Stimulated activated CD8-positive, alpha-beta memory T cell treated with anti-CD3 and anti-CD28 coated beads, Interleukin-7, amount 100 ng/mL, for 24 hours (primary cell): ENCODE measurements at places on chromosomes 1 and 21.

GRCh38 chr1:205510308-205510950 lies 6.0 kb downstream of the CDK18 start:
- DNase-seq, result no peak

DNA sequence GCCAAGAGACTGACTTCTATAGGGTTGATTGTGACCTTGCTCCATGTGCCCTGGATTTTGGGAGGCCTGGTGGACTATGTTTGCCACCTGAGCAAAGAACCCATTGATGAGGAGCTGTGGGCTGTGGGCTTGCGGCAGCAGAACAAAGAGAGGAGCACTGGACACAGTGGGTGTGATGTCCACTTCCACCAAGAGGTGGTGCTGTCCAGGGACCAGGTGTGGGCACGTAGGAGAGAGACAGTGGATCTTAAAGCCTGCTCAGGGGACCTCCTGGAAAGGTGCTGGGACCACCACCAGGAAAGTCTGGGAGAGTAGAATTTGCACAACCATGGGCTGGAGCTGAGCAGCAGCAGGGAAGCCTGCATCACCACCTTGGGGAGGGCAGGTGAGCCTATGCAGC lies 106.7 kb upstream of the ETS2 start:
- DNase-seq, result no peak

DNA sequence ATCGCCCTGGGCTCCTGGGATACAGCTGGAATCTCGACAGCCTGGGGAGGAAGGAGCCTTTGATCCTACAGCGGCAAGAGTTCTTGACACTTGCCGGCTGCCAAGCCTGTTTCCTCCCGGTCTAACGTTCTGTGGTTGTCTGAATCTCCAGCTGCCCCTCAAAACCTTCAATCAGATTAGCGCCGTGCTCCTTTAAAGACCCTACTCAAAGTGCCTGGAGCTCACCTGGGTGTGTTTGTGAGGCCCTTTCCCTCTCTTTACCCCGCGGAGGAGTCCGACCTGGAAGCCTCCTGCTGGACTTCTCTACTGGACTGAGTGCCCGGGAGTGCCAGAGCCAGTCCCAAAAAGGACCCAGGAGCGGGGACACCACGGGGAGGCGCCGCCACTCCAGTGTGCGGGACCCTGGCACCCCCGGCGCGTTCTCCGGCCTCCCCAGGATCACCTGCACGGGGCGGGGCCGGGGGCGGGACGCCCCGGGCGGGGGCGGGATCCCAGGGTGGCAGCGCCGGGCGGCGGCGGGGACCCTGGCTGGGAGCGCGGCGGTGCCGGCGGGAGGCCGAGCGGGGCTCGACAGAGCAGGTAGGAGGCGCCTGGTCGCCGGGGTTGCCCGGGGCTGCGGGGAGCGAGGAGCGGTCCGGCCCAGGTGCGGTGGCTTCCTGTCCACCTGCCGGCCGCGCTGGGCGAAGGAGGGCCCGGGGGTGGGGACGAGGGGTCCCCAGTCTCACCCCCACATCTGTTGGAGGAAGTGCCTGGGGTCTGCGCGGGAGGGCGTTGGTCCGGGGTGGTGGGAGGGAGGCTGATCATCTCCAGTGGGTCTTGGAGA lies at the start of gene NCMAP:
Gene NCMAP, plus strand, starts transcription at position 497 of the 823 bp plus-strand sequence. CDS start 39,344 bp downstream, outside the sequence.
- DNase-seq, result no peak

GRCh38 chr1:4053774-4054173 lies 153.7 kb upstream of the C1orf174 start:
- DNase-seq, result no peak

- no peak for DNase-seq
Observed at GRCh38 chr1:182337736-182338571, 53.6 kb downstream of the GLUL start.

GRCh38 chr1:17118706-17119075 lies 560 bp downstream of the PADI2 start:
- DNase-seq, result no peak

DNA sequence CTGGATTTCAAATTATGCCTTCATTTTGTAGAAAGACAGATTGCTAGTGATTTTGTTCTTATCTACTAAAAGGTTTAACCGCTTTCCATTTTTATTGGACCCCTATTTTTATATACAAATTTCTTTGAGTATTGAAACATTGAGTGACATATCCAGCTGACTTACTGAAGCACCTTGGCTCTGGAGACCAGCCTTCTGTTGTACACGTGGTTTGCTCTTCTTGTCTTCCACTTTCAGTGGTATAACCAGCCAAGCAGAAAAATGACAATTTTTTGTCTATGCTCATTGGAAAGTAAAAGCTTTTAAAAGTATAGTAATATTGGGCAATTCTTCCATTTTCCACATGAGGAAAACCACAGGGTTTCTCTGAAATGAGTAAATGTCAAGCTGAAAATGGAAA lies 4.4 kb downstream of the F13B start:
- no peak for DNase-seq

- DNase-seq, result no peak
Observed at GRCh38 chr1:228317411-228317828, 89.2 kb downstream of the TRIM11 start.

- no peak for DNase-seq
Observed at GRCh38 chr1:145985502-145986439, 10.6 kb downstream of the TXNIP start.

GRCh38 chr1:224205438-224205840 lies 22.4 kb downstream of the DEGS1 start:
- no peak for DNase-seq

DNA sequence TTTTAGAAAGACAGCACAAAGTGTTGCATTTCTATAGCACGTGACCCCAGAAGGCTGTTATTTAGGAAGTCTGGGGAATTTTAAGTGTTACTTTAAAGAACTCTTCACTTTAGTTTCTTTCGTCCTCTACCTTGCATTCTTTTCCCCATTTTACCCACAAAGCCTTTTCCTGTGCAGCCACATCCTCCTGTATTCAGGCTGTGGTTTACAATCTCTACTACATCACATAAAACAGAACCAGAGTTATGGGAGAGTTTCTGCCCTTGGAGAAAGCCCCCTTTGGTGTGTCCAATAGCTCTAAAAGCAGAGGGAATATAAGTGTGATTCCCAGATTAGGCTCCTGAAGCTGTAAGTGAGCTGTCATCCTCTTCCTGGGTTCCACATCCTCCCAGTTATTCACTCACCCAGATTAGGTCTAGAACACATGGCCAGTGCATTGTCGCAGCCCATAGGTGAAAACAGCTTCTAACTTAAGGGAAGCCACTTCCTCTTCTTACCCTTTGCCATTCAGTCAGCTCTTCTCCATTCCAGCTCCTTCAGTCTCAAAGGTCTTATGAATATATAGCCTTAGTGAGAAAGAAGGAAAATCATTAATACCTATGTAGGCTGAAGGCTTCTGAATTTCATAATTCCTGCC lies 171.1 kb downstream of the PIGK start:
- DNase-seq, result no peak

DNA sequence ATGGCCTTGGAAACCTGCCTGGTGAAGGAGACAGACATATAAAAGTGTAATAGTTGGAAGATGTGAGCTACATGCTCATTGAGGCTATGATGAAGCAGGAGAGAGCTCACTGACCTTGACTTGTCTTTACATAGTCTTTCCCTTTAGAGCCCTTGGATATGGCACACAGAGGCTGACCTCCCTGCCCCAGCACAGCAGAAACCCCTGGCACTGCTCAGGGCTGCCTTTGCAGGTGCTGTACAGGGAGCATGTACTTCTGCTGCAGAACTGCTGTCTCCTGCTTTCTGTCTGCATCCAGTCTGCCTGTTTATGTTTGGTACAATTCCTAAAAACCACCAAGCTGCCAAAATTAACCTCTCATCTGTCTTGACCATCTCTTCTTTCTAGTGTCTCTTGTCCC lies 80.5 kb downstream of the C1orf21 start:
- DNase-seq, result no peak

DNA sequence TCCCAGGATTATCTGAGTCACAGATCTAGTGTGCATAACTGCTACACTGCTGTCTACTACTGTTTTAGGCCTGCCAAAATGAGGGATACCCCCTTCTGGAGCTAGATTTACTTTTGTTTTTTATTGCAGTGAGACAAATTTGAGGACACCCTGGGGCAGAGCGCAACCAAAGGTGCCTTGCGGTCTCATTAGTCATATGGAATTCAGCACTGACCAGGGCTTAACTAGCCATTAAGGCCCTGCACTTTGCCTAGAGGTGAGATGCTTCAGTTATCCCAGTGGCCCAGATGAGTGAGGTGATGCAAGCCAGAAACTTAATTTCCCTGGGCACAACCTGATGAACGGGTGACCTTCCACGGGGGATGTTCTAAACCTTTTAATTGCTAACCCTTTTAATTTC lies 998 bp upstream of the SPAG17 start:
- DNase-seq, result no peak

DNA sequence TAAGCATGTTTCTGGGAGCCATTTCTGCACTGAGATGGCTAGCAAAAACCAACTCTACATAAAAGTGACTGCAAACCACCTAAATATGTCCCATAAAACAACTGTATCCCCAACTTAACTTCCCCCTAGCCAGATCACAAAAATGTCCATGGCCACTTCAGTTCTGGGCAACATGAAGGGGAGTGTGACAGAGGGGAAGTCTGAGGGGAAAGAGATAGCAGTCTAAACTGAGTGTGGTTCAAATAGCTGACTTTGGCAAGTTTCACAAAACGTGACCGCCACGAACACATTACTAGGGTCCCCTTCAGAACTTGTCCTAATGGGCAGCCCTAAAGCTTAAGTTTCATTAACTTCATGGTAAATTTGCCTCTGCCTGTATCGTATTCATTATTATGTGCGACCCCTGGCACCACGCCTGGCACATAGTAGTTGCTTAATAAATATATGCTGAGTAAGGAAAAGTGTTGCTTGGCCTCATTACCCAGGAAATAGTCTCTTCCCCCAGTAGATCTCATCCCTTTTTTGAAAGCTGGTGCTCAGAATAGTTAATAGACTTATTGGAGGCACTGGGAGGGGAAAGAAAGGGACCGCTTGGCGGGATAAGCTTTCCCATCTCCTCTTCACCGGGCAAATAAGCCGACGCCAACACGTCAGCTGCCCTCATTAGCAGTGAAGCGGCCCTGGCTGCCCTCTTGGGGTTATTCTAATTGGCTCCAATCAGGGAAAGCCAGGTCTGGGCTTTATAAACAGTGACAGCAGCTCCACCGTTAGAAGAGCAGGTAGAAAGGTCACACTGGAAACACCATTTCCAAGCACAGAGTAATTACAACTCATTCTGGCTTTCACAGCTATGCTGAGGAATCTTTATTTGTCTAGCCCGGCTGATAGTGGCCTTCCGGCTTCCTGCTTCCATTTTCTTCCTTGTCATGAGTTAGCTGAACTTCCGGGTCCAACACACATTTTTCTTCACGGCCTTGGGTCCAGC lies 122.1 kb downstream of the LRIG2 start:
- no peak for DNase-seq

GRCh38 chr1:217712925-217713597 lies 81.9 kb downstream of the SPATA17 start:
- no peak for DNase-seq

DNA sequence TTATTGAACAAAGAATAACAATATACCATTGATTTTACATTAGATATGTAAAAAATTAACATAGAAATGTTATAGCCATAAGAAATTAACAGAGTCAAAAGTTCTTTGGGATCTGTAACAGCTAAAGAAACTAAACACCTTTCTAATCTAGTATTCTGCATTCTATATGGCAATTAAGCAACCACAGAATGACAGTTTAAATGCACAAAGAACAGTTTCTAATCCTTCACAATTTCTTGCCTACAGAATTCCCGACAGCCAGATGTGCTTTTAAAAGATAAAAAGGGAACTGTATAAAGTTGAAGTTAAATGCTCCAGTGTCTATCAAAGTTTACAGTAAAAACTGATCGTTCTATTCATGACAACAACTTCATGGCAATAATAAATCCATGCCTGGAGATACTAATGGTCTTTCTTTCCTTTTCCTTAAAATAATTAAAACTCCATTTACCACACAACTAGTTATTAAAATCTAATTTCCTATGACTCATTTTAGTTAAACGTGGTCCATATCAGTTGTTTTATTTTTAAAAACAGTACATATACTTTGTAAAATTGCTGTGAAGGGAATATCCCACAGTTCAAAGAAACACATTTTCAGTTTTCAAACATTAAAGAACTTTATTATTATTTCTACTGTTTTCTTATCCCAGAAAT lies 110.2 kb downstream of the EIF4G3 start:
- no peak for DNase-seq

DNA sequence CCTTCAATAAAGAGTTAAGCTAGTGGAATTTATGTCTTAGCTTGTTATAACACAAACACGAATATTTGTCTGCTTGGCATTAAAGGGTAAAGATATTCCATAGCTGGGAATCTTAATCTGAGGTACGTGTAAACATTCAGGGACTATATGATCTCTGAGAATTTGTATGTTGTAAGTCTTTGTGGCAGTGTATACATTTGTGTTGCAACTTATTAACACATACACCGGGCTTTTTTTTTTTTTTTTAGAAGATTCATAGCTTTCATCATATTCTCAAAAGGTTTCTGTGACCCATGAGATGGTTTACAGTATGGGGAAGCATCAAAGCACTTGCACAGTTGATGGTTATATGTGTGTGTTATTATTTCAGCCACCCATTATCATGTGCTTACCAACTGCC lies 3.0 kb downstream of the GGPS1 start:
- no peak for DNase-seq

DNA sequence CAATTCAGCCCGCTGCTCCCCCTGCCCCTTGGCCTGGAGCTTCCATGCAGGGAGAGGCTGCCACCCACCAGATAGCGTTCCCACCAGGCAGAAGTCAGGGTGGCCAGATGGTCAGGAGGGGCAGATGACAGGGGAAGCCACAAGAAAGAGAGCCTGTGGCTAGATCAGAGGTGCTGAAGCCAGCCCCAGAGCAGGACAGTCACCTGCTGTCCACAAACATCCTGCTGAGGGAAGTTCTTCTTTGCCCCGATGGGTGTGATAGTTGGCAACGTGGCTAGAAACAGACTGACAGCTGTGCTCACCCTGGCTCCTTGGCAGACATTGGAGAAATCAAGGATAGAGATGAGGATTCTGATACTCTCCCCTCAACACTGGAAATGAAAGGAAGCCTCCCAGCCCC lies 27.2 kb upstream of the SRP9 start:
- no peak for DNase-seq

GRCh38 chr1:82646336-82646735 lies 845.6 kb downstream of the ADGRL2 start:
- DNase-seq, result no peak

DNA sequence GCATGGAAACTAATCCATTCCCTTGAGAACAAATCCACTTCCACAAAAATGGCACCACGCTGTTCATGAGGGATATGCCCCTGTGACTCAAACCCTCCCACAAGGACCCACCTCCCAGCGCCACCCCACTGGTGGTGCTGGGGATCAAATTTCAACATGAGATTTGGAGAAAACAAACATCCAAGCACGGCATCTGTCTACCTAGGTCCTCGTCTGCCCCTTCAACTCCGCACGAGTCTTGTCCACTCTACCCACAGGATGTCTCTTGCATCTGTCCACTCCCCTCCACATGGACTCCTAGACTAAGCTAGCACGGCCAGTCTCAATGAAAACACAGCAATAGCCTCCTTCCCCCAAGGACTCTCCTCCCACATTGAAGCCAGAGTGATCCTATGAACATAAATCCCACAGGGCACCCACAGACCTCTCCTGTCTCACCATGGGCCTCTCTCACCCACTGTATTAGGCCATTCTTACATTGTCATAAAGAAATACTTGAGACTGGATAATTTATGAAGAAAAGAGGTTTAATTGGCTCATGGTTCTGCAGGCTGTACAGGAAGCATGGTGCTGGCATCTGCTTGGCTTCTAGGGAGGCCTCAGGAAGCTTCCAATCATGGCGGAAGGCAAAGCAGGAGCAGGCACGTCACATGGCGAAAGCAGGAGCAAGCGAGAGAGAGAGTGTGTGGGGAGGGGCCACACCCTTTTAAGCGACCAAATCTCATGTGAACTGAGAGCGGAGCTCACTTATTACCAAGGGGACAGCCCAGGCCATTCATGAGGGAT lies 101.4 kb downstream of the TOMM20 start:
- DNase-seq, result no peak

- no peak for DNase-seq
Observed at GRCh38 chr1:47830021-47830420, 167.2 kb downstream of the TRABD2B start.
